GM18507 (cell line): ENCODE measurements at places on chromosomes 3 and 15.

GRCh38 chr3:79414806-79415205 is 353.0 kb downstream of the ROBO1 start:
- DNase-seq, result no peak

DNA sequence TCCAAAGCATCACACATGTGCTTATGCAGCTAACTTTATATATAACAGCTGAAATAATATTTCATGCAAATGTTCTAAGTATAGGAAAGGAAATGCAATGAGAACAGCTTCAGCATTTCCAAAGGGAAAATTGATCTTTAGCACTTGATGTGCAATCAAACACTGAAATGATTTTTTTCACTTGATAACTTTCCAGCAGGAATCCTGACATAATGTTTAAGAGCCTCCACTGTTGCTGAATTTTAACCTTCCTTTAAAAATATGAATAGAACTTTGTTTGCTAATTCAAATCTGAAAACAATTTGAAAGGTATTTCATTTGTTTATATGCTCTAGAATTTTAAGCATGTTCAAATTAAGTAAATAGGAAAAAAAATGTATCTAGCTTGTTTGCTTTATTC is 96.9 kb upstream of the STRIT1 start:
- no peak for DNase-seq

- DNase-seq, result no peak
Measured at GRCh38 chr3:81585937-81586336, 175.5 kb downstream of the GBE1 start.

GRCh38 chr3:58617338-58617761 is 40.2 kb upstream of the FAM107A start:
- no peak for DNase-seq

GRCh38 chr3:4780545-4780957 is 198.7 kb upstream of the BHLHE40 start:
- no peak for DNase-seq

- no peak for DNase-seq
Measured at GRCh38 chr15:38300395-38300794, 47.8 kb downstream of the SPRED1 start.

GRCh38 chr3:60081381-60082095 is 1031.7 kb upstream of the CFAP20DC start:
- no peak for DNase-seq

DNA sequence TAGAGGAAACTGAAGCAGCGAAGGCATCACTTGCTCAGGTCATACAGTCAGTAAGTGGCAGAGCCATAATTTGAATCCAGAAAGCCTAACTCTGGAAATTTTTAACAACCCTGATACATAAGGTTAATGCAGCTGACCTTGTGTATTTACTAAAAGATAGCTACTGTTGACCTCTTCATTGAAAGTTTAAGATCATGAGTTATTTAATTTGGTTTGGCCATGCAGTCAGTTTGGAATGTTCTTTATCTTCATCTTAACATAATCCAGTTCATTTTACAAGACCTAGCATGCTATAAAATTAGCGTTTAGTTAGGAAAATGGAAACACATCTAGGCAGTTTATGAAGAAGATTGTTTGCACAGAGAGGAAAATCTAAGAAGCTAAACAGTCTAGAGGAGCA is 240.9 kb downstream of the RBMS3 start:
- no peak for DNase-seq

GRCh38 chr3:2948882-2949281 is 161.3 kb downstream of the IL5RA start:
- DNase-seq, result no peak

- no peak for DNase-seq
Measured at GRCh38 chr3:66738625-66739365, 238.0 kb upstream of the LRIG1 start.

- DNase-seq, result no peak
Measured at GRCh38 chr3:114356525-114356924, 62.7 kb downstream of the TIGIT start.

GRCh38 chr15:65869954-65870871 is 922 bp downstream of the RAB11A start:
- DNase-seq, result no peak

GRCh38 chr15:95277266-95277665 is 1045.9 kb downstream of the MCTP2 start:
- no peak for DNase-seq

DNA sequence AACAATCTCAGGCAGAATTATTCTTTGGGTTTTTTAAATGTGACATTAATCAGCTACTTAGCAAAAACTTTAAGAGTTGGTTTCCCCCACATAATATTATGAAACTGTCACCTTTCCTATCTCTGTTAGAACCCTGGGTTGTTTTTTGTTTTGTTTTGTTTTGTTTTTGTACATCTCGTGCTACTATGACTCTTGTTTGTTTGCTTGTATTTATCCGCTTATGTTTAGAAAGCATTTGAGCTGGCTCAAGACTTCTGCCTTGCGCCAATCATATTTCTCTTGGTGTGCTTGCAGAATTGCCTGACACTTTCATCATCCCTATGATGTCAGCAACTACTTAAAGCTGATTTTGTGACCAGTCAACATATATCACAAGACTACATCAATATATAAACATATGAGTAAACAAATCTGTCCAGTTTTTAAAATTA is 116.9 kb downstream of the DCLK3 start:
- no peak for DNase-seq

- no peak for DNase-seq
Measured at GRCh38 chr15:41934843-41935242, 37.5 kb downstream of the EHD4 start.

DNA sequence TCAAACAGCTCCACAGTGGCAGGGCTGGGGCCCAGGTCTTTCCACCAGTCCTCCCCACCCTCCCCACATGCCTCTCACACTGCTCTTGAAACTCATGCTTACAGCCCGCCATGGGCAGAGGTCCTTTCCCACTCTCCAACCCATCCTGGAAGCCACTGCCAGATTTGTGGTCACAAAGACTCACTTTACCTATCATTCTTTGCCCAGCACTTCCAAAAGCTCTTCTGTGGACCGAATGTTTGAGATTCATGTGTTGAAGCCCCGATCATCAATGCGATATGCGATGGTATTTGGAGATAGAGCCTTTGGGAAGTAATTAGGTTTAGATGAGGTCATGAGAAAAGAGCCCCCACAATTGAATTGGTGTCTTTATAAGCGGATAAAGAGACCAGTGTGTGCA is 247.8 kb downstream of the VPS13C start:
- no peak for DNase-seq

DNA sequence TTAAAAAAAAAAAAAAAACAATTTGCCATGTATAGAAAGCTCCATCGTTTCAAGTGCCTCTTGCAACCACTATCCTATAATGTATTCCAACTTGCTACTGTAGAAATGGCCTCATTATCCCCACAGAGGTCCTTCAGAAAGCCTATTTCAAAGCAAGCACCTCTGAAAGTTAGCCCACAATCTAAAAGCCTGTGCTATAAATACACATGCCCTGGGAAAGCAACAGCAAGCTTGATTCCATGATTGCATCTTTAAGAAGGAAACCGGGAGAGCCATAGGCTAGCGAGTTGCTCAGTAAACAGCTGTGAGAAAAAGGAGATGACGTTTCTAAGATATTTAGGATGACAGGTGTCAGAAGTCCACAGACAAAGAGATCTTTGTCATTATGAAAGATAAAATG is 28.3 kb downstream of the TAFA4 start:
- DNase-seq, result no peak

- no peak for DNase-seq
Measured at GRCh38 chr3:174812172-174812862, 46.8 kb upstream of the NAALADL2 start.

DNA sequence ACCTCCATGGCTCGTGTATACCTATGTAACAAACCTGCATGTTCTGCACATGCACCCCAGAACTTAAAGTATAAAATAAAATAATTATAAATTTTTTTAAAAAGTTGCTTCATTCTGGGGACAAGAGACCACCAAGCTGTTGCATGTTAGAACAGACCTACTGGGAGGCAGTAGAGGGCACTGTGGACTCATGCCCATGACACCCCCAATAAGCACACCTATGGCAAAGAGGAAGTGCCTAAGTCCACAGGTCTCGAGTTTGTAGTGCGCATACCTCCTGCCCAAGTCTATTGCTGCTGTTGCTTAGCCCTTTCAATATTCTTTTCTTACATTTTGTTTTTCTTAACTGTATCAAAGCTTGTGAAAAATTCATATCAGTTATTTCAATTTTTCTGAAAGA is 267.9 kb upstream of the THBS1 start:
- no peak for DNase-seq

- no peak for DNase-seq
Measured at GRCh38 chr3:152499791-152500385, 231.2 kb downstream of the MBNL1 start.

GRCh38 chr3:42804831-42805132 is 492 bp upstream of the HIGD1A start:
- no peak for DNase-seq

- DNase-seq, result no peak
Measured at GRCh38 chr15:63234451-63234870, 42.9 kb upstream of the APH1B start.

DNA sequence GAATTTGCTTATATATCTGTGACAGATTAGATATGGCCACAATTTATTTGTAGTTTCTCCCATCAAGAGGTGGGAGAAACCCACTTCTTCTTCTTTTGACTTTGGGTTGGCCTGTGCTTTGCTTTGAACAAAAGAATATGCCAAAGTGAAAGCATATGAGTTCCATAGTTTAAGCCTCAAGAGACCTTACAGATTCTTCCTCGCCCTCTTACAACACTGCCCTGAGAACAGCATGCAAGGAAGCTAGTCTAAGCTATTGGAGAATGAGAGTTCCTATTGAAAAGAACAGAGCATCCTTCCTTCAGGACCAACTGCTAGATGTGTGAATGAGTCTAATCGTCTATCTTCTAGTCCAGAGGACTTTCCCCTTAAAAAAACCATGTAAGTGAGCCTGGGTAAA is 394.8 kb downstream of the TUSC7 start:
- DNase-seq, result no peak

- no peak for DNase-seq
Measured at GRCh38 chr3:3817865-3818264, 18.6 kb downstream of the LRRN1 start.

DNA sequence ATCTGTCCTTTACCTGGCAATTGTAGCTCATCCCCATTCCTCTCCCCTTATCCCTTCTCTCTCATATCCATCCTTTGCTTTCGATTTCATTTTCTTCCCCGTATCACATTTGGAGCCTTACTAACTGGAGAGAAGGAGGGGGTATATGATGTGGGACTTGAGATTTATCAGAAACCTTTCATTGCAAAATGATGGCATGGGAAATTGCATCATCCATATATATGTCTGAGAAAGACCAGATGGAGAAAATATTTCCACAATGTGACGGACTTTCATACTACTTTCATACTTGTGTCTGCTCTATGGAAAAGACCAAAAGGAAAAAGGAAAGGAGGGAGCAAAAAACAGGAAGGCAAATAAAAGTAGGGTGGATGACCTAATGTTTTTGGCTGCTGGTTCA is 675.2 kb downstream of the AGBL1 start:
- DNase-seq, result no peak

GRCh38 chr3:29420106-29420505 is 139.2 kb downstream of the RBMS3 start:
- DNase-seq, result no peak

DNA sequence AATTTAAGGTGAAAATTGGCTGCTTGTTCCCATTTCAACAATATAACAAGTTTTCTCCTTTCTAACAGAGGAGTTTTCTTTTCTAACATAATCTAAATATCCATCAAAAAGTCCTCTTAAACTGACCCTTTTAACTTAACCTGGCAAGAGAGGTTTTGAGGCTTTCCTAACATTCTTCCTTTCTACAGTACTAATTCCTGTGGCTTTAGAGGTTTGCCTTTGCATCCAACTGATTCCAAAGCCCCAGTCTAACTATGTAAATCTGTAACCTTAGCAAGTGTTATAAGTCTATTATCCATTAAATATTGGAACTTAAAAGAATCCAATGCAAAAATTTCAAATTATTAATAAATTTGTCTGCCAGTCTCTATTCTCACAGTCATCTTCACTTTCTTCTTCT is 134.1 kb downstream of the ISL2 start:
- DNase-seq, result no peak

DNA sequence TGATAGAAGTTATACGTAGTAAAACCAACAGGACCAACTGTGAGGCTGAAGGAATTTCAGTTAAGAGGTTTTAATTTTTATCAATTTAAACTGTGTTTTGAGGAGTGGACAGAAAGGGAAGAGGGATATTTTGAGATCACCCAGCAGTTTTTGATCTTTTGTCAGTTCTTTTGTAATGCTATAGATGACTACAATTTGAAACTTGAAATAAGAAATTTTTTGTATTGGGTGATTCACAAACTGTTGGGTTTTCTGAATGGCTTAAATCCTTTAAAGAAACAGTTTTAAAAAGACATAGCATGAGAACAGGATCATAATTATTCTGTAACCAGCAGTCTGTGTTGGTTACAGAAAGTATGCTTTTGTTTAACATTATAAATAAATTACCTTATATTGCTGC is 67.4 kb downstream of the TCF12 start:
- no peak for DNase-seq

DNA sequence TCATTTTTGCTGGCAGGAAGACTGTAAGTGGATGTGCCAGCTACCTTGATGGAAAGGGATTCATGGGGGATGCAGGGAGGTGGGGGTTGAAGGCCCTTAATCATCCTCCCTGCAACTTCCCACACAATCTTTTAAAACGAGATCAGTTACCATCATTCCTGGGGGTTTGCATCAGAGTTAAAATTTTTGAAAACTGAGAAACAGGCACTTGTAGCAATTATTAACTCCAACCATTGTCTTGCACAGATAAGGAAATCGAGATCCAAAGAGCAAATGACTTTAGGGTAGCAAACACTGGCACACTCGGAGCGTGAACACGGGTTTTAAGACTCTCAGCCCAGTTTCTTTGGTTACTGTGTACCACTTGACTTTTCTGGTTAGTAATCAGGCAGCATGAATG is 41.9 kb downstream of the GPD1L start:
- DNase-seq, result no peak

DNA sequence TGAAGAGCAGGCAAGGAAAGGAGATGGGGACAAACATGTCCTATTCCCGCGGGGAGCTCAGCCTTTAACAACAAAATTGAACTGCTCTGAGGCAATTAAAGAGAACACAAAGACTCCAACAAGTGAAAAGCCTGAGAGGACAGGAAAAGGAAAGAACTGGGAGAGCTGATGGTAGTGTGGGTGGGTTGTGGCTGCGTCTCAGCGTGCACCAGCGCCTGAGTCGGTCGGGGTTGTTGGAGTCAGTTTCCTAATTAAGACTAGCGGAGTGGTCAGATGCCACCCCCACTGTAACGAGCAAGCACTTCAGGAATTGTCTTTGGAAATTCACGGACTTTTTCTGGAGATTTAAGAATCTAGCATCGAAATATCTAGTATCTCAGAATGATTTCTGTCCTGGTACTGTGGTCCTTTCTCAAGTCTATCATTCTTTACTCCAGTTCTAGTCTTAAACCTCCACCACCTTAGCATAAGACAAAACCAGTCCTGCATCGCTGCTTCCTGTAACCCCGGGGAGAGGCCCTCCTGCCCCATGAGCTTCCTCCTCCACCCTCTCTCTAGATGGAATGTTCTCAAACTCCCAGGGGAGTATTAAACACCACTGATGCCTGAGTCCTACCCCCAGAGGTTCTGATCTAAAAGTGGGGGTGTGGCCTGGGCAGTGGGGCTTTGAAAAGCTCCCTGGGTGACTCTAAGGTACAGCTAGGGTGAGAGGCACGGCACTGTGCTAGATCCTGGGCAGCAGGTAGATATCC is 104.0 kb downstream of the CYP19A1 start:
- DNase-seq, result no peak

GRCh38 chr3:129039271-129040038 is 21.1 kb upstream of the GP9 start:
- no peak for DNase-seq
